Stimulated activated CD8-positive, alpha-beta memory T cell treated with anti-CD3 and anti-CD28 coated beads, Interleukin-4, amount 100 ng/mL, for 4 hours (primary cell): ENCODE measurements at places on chromosomes 2 and 18.

DNA sequence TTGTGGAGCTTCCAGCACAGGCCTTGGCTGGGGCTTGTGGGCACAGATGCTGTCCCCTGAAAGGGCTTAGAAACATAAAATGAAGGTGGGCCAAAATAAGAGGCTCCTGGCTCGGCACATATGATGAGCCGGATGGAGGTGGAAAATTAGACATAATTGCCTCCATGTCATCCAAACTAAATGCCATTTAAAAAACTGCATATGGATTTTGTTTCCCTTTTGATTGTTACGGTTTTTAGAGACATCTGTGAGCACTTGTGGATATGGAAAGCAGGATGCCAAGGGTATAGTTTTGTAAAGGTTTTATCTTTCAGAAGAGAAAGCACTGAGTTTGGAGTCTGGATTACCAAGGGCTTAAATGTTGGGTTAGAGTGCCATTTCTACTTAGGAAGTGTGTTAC, 498.3 kb downstream of the RIT2 start:
- no peak for DNase-seq

DNA sequence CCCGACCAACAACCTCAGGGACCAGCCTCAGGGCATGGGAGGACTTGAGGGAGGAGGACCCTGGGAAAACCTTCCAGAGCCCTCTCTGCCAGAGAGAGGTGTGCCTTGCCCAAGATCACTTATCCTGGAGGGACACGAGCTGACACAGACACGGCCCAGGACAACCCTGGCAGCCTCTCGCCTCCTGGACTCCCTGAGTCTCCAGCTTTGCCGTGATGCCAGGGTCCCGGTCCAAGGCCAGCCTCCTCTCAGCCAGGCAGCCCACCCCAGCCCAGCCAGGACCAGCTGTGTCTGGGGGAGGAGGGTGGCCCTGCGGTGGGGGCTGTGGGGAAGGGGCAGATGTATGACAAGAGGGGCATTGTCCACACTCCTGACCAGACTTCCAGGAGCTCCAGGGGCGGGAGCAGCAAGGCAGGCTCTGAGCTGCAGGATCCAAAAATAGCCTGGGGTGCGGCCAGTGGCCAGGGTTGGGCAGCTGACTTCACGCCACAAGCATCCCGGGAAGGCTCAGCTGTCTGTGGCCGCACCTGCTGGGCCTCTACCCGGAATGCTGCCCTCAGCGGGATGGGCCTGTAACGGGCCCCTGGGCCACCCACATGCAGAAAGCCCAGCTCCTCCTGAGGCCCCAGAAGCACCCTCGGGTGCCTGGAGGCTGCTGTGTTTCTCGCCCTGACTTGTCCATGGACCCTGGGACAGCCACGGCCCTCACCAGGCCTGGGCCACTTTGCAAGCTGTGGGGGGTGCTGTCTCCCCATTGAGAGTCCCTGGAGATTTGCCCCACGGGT, 65.5 kb upstream of the GPC1 start:
- DNase-seq, result no peak

- DNase-seq, result no peak
Measured at GRCh38 chr2:161912154-161912553, 161.9 kb downstream of the DPP4 start.

- no peak for DNase-seq
Measured at GRCh38 chr2:121096611-121097010, 188.4 kb downstream of the TFCP2L1 start.

- no peak for DNase-seq
Measured at GRCh38 chr2:216279459-216279858, 92.8 kb downstream of the MARCHF4 start.

DNA sequence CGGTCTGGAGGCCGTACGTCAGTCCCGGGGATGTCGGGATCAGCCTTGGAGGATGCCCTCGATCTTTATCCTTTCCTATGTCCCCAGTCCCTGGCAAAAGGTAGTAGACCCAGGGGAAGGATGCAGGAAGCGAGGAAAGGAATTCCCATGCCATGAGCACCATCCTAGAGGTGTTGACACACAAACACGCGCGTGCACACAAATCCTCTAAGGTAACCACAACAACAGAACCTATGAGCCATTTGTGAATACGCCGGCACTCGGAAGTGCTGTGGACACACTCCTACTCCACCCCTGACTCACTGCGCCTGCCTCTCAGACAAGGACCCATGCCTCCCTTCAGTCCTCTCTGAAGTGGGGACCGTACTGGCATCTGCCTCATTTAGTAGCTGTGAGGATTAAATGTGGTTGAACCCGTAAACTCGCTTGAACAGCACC, 11.3 kb upstream of the MLPH start:
- peak; percentile 32 for DNase-seq

- no peak for DNase-seq
Measured at GRCh38 chr18:73778032-73778359, 369.6 kb downstream of the FBXO15 start.

DNA sequence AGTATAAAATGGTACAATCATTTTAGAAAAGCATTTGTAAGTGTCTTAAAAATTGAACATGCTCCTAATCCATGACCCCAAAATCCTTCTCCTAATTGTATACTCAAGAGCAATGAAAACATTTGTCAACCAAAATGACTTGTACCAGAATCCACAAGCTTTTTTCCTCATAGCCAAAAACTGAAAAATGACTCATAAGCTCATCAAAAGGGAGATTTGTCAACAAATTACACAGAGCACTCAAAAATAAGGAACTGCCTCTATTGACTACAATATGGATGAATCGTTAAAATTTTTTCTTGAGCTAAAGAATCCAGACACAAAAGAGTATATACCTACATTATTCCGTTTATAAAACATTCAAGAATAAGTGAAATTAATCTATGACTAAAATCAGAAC, 544.8 kb downstream of the ARHGAP15 start:
- no peak for DNase-seq

- DNase-seq, result no peak
Measured at GRCh38 chr2:112682101-112682500, 36.4 kb downstream of the SLC20A1 start.

DNA sequence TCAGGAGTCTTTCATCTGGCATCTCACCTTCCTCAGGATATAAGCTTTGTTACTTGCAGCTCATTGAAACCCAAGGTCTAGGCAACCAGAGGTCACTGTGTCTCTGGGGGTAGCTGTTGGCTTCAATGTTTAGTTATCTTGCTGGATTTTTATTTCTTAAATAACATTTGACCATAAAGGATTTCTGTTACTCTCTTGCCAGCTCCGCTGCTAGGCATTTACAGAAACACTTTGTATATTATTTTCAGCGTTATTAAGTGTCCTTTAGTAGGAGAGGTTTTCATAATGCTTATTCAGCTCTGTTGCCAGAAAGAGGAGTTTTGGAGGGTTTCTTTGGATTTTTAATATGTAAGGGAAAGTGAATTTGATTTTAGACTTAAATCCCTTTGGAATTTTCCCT, 61.4 kb downstream of the QPCT start:
- DNase-seq, result no peak

DNA sequence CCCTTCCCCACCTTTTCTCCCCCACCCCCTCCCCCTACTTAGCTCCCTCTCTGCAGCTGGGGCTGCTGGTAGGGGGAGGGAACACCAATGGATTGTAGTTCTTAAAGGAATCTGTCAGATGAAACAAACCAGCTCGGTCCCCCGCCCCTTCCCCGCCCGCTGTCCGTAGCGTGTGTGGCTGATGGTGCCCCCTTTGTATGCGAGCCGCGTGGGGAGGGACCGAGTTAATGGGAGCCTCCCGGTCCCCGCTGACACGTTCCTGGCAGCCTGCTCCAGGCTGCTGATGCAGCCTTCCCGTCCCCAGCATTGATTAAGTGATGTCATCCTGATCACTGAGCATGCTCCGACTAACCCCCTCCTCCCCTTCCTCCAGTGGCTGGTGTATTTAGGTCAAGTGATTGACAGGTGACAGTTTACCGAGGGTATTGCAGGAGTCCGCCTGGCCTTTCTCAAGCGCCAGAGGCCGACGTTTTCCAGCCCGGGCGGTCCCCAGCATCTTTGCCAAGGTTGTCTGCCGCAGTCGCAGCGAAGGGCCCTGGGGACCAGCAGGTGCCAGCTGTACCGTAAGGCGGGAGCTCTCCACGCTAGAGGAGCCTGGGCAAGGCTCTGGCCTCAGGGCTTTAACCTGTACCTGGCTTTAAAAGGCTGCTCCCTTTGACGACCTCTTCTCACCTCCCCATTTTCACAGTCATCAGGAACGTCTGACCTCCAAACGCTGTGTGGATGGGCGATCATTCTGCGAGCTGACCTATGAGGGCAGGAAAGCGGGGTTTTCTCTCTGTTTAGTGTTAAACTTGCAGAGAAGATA, 1.8 kb downstream of the KIF5C start:
- DNase-seq, result no peak

GRCh38 chr2:75410702-75411101, 150.0 kb downstream of the EVA1A start:
- no peak for DNase-seq

- no peak for DNase-seq
Measured at GRCh38 chr2:155250800-155251199, 552.3 kb downstream of the KCNJ3 start.
